ENCODE measurements at places on chromosomes 7 and 10.

DNA sequence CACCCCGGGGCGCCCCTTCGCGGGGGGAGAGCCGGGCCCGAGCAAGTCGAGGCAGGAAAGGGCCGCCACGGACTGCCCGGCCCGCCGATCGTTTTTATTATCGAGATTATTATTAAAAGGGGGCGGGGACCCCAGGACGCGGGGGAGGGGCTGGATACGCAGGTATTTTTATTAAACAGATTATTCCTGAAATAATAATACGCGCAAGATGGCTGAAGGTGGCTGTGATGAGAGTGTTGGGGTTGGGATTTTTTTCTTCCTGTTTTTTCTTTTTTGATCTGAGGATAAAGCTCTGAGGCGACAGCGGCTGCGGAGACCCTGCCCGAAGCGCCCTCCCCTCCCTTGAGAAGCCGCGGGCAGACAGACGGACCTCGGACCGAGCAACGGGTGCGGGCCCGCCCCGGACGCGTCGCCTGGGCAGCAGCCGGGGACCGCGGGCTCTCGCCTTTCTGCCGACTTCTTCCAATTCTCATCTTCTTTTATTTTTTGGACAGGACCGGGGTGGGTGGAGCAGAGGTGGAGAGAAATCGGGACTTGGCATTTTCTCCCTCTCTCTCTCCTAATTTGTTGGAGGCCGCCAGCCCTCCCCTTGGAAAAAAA is 1.4 kb upstream of the TRIM8 start:
- DNase-seq = no peak

- no peak for DNase-seq
Observed at GRCh38 chr10:52879091-52879807, 106.7 kb upstream of the MBL2 start.

DNA sequence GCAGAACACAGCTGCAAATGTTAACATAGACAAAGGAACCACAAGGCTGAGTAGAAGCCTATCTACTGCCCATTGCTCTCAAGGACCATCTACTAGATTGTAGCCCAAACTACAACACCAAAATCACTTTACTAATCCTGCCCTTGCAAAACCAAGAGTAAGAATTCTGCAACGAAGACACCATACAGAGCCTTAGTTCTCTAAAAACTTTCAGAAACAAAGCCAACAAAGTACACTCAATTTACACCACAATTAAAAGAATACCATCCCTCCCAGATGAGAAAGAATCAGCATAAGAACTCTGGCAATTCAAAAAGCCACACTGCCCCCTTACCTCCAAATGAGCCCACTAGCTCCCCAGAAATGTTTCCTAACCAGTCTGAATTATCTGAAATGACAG is 294.3 kb downstream of the CTNNA3 start:
- no peak for DNase-seq

GRCh38 chr10:97065128-97065527 is 120.6 kb downstream of the SLIT1 start:
- DNase-seq = no peak

- DNase-seq = no peak
Observed at GRCh38 chr7:17153536-17153935, 144.9 kb upstream of the AHR start.

DNA sequence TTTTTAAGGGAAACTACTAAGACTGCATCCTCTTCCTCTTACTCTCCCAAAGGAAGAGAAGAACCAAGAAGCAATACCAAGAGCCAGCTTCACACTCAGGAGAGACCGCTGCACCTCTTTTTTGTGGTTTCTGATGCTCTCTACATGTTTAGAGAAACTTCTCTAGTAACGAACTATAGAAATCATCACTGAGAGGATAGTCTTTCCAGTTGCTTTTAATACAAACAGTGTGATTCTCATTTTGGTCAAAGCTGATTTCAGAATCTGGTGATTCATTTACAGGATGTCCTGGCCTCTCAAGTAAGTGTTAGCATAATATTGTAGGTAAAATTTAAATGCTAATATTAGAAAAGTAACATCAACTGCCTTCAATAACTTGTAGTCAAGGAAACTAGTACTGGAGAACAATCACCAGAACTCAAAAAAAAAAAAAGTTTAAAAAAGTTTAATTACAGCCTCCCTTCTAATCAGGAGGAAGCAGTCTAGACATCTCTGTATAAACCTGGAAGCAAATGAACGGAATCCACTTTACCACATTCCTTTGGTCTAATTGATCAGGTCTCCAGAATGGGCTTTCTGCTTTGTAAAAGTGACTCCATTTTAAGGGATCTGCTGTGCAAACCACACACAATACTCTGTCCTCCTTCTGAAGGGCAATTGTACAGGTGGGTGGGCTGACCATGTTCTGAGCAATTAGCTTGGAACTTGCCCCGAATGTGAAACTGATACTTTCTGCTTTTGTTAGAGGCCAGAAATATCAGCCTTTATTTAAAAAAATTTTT is 3.0 kb downstream of the LAMB1 start:
- DNase-seq = no peak

DNA sequence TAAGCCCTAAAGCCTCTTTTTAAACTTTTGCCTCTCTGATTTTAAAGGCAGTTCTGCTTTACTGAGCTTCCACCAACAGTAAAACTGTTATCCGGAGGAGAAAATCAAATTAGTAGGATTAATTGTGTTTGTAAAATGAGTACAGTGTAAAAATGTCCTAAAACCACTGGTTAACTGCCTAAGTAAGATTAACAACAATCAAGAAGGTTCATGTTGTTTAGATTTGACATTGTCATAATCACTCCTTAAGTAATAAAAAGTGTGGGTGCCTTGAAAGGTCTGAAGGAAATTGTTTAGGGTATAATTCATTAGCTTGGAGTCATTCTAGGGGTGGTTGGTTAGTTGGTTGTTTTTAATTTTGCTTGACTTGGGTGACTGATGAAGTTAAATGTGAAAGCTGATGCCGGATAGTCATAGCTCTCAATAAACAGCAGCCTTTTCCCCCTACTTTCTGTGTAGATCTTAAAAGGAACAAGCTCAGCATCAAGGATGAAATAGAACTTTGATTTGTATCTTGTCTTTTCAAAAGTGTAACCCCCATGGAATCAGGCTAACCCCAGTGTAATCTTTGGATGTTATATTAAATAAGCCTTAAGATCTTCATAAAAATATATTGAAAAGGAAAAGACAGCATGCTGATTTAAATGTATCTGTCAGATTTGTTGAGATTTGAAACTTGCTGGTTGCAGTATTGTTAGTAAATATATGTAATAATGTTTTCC is 148.3 kb downstream of the ARID5B start:
- no peak for DNase-seq

DNA sequence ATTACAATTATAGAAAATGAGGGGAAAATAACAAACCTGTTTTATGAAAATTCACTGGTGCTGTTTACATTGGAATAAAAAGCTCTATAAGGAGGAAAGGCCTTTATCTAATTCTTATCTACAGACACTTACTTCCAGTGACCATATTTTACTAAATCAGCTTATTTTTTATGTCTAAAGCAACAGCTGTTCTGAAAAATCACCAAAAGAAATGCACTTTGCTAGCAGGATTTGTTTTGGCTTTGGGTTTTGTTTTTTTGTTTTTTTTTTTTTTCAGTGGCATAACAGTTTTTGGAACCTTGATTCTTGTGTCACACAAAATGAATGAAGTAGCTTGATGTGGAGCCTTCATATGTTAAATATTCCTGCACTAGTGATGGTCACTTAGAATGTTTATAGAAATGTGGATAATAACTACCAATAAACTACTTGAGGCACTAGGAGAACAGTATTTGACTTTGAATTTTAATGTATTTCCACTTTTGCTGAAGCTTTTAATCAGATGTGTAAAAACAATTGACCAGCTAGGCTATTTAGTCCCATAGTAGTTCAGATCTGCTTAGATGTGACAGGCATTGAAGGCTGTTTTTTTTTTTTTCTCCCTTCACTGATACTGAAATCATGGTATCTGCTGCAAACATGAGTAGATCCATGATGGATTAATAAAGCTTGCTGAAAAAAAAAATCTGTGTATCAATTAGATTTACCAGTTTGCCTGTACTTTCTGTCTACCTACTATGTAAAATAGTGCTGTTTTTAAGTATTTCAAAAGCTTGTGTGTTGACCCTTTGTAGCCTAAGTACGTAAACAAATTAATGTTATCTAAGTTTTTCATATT is 2.8 kb downstream of the ARL4A start:
- no peak for DNase-seq

GRCh38 chr7:78924581-78924980 is 528.9 kb downstream of the MAGI2 start:
- DNase-seq = no peak

- DNase-seq = no peak
Observed at GRCh38 chr7:30752979-30753378, 1.0 kb downstream of the INMT start.

- no peak for DNase-seq
Observed at GRCh38 chr10:50874723-50875122, 10.7 kb downstream of the A1CF start.

DNA sequence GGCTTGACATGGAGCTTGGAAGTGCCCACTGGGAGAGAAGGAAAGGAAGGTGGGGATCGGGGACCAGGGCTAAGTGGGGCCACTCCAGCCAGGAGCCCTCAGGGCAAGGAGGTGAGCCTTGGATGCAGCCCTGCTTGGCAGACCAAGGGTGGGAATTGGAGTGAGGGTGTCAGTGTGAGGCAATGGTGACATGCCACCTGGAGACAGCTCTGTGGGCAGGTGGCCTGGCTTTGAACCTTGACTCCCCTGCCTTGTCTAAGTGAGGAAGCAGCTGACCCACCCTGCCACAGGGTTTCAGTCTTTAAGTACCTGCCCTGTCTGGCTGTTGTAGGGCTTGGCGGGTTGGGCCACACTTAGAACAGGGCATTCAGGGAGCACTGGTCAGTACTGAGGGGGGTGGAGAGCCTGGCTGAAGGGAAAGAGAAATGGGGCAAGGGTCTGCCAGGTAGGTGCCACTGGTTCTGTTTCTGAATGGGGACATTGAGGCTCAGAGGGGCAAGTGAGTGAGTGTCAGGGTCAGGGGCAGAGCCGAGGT is 4.8 kb downstream of the RAMP3 start:
- no peak for DNase-seq

DNA sequence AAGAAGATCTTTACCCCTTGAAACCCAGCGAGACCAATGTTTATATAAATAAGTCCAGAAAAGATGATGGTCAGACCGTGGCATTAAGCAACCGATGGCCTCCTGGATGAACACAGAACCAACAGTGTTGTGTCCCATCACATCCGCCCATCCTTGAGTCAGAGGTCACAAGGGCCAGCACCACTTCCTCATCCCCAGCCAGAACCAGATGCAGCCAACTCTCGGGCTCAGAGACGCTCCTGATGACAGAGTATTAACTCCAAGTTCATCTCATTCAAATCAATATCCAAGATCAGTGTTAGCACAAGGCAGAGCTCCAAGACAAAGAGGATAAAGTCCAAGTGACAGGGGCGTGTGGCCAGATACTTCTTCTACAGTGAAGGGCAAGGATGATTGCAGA is 63.5 kb downstream of the FAM53B start:
- no peak for DNase-seq

DNA sequence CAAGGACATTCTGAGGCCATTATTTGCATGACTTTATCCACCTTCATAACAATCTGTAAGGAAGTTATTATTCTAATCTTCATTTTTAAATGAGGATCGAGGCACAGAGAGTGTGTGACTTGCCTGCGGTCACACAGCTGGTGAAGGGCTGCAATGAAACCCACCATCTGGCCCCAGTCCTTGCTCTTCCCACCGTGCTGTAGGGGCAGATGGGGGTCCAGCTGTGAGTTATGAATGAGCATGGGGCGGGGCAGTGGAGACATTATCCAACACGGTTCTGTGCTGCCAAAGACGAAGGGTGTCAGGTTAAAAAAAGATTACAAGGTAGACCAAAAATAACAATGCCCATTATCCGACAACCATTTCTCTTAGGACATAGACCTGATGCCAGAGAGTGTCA is 417.5 kb upstream of the MGMT start:
- DNase-seq = no peak

DNA sequence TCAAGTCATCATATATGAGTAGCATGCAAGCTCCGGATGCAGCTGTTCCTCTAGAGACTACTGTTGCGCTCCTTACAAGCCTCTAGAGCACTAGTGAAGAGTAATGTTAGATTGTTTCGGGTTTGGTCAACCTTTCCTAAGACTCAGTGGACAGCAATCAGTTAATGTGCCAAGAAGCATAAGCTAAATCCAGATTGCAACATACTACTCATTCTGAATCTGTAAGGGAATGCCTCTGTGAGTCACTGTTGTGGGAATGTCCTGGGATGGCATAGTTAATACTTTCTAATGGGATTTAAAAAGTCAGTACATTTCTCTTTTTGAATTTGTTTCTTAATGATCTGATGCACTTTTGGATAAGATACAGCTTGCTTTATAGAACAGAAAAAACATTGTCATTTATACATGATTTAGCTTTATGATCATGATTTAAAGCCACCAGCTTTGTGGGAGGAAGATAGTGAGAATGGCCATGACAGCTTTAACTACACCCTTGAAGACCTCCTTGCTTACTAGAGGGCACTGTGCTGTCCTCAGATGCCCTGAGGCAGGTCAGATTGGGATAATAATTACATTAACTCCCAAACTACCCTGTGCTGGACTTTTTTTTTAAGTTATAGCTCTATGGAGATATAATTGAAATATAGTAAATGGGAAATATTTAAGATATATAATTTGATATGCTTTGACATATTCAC is 138.4 kb downstream of the SDK1 start:
- DNase-seq = no peak

DNA sequence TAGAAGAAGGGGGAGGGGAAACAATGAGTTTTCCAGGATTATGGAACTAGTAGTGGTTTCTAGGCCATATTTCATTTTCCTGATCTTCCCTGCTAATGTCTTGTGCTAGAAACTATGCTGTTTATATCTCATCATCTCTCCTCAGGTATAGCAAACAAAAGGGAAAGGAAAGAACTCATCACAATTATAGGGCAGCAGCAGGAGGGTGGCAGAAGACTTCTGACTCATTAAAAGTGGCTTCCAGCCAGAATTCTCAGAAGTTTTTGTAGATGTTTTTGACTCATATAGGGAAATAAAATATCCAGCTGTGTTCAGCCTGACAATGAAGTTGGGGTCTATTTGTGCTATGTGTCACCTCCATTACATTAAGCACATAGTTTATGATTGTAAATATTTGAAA is 6.5 kb downstream of the AHR start:
- DNase-seq = no peak

GRCh38 chr7:84614821-84615501 is 420.4 kb upstream of the SEMA3A start:
- no peak for DNase-seq

GRCh38 chr7:28804990-28805389 is 153.1 kb downstream of the TRIL start:
- DNase-seq = no peak

DNA sequence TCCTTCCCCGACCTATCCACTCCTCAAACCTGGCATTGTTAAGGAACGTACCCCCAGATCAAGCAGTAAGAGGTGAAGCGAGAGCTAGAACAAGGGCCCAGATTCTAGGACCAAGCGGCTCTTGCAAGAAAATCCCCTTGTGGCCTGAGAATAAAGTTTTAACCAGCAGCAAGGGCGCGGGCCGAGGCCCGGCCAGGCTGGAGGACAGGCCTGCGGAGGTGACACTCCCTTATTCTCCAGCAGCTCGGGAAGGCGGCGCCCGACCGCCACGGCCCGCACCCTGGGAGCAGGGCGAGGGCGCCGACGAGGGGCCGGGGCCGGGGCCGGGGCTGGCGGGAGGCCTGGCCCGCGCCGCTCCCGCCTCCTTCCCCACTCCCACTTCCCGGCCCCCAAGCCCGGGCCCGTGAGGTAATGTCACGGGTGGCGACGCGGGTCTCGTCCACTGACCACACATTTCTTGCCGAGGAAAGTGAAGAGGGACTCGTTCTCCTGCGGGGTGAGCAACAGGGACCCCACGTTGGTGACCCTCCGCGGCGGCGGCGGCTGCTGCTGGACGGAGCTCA is 551 bp downstream of the WASL start:
- no peak for DNase-seq

Measured in stimulated activated CD8-positive, alpha-beta memory T cell treated with anti-CD3 and anti-CD28 coated beads, Interleukin-7, amount 100 ng/mL, for 1 hour (primary cell).